CD4-positive, alpha-beta memory T cell (primary cell): ENCODE measurements at places on chromosomes 16 and 17. TPM values are rescaled to one million over a fixed set of nuclear protein-coding genes. Genes with fewer than 3 reads are reported as not detected.

DNA sequence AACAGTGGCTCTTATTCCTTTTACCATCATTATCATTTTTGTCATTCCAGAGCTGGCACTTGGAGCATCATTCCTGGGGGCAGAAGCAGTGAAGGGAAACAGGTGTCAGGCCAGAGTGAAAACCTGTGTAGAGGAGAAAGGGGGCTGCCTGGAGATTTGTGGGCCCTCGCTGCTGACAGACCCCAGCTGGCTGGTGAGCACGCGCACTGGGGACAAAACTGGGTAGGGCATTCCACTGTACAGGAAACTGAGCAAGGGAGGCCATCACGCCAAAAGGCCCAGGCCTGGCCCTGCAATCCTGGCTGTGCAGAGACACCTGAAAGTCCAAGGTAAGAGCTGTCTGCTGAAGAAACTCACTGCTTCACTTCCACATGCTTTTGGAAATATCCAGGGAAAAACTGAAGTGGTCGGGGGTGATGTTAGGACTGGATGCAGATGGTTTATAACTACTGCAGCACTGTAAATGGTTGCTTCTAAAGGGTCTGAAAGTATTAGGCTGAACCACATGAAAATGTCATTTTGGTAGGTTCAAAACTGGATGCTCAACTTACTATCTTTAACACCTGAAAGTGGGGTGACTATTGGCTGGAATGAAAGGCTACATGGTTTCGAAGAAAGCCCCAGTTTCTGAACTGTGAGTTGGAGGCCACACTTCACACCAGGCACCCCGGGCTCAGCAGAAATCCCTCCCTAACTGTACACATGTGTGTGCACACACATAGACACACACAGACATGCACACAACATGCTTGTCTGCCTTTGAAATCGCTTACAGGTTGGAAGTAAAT is 225.0 kb downstream of the C16orf78 start:
- no peak for DNase-seq

DNA sequence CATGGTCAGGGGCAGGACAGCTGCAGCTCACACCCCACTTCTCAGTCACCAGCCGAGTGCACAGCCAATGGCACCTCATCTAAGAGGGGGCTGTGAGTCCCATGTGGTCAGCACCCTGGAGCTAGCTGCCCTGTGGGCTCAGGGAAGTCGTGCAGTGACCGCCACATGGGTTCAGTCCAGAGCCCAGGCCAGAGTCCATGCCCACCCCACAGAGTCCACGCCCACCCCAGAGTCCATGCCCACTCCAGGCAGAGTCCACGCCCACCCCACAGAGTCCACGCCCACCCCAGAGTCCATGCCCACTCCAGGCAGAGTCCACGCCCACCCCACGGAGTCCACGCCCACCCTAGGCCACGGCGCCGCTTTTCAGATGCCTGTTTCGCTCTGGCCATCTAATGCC is 24.1 kb downstream of the SLC7A5 start:
- no peak for DNase-seq

DNA sequence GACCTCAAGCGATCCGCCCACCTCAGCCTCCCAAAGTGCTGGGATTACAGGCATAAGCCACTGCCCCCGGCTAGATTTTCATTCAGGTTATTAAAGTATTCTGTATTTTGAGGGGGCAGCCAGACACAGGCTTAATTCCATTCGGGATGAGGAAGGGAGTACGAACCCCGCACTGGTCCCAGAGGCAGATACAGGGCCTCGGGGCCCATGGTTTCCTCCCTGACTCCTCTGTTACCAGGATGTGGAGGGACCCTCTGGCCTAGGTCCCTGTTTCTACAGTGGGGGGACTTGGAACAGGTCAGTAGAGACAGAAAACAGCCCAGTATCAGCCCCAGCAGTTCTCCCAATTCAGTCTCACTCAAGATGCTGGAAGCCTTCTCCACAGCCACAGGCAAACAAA is 42.0 kb downstream of the PECAM1 start:
- no peak for DNase-seq

- DNase-seq: no peak
Measured at GRCh38 chr17:31654936-31655335, 204.1 kb downstream of the COPRS start.

DNA sequence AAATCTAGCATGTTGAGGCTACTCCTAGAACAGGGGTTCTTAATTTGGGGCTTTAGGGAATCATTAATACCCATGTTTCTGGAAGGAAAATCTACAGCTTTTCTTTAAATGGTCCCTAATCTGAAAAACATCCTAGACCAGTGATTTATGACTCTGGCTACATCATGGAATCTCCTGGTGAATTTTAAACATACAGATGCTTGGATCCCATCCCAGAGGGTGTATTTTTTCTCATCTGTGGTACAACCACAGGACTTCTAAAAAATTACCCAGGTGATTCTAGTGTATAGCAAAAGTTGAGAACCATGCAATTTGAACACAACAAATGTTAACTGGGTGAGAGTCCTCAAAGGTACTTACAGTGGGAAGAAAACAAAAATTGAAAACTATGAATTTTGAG is 41.5 kb downstream of the KANSL1 start:
- no peak for DNase-seq

GRCh38 chr17:50638606-50638965 is 3.9 kb downstream of the ABCC3 start:
- no peak for DNase-seq

- DNase-seq: no peak
Measured at GRCh38 chr17:37317867-37318266, 57.9 kb upstream of the C17orf78 start.

DNA sequence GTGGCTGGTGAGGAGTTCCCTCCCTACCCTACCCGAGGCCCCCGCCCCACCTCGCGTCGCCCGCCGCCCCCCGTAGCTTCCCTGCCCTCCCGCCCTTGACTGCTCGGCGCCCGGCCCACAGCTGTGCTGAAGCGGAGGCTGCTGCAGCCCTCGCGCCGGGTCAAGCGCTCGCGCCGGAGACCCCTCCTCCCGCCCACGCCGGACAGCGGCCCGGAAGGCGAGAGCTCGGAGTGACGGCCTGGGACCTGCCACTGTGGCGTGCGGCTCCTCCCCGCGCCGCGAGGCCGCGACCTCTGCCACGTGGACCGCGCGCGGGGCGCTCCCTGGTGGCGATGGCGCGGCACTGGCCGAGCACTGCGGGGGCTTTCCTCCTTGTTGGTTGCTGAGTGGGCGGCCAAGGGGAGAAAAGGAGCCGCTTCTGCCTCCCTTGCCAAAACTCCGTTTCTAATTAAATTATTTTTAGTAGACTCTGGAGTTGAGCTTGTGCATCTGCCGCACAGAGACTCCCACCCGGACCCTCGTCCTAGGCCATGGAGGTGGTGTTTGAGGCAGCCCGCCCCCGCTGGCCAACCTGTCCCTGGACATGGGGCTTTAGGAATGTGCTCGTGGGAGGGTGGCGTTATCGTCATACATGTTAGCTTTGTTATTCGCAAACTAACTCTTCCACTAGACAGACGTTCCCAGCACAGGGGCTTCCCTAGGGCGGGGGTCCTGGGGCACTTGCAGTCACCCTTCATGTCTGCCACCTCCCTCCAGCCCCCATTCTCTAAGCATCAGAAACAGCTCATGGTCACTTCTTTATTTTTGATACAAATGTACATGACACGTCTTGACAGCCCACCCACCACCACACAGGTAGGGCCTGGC is 4.4 kb downstream of the TP53I13 start:
- DNase-seq: no peak

DNA sequence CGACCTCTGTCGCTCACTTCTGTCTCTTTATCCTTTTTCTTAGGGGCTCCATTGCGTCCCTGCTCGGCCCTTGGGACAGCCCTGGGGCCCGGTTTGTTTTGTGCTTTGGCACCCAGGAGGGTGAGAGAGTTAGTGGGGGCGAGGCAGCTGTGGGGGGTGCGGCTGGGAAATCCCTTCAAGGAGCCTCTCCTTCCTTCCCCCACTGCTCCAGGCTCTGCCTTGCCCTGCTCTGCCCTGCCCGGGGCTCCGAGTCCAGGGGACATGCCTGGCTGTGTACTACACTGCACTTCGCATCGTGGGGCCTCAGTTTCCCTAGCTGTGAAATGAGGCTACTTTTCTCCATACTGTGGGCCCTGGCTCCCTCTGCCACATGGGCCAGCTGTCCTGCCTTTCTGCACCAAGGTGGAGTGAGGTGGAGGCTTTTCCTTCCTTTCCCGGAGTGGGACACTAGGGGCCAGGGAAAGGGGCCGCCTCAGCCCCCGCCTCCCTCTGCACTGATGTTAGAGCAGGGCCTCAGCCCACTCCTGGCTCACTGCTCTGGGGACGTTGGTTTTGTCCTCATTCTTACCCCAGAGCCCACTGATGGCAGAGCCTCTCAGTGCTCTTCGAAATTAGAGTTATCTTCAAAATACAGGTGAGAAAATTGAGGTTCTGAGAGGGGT is 980 bp downstream of the LLGL1 start:
- no peak for DNase-seq

CD79B gene
- polyA plus RNA-seq: 57.2 TPM
